ENCODE measurements at places on chromosomes 6 and 20.

DNA sequence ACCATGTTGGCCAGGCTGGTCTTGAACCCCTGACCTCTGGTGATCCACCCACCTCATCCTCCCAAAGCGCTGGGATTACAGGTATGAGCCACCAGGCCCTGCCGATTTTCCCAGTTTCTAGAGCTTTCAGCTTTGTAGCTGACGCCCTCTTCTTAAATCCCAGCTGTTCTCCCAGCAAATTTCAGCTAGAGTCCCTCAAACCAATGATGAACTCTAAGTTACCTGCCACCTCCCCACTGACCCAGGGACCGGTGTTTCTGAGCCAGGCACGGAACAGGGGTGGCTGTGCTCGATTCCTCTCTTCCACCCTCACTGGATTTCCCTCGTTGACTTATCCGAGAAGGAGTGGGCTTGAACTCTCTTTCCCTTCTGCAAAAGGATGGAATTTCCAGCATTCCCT is 39.1 kb downstream of the SUN5 start:
- no peak for DNase-seq

- no peak for DNase-seq
These were observed 163.2 kb downstream of the SYNDIG1 start for GRCh38 chr20:24632581-24632980.

- DNase-seq, result no peak
These were observed 11.0 kb upstream of the SYNDIG1 start for GRCh38 chr20:24458436-24458835.

- no peak for DNase-seq
These were observed 28.9 kb upstream of the CCR6 start for GRCh38 chr6:167093922-167094432.

DNA sequence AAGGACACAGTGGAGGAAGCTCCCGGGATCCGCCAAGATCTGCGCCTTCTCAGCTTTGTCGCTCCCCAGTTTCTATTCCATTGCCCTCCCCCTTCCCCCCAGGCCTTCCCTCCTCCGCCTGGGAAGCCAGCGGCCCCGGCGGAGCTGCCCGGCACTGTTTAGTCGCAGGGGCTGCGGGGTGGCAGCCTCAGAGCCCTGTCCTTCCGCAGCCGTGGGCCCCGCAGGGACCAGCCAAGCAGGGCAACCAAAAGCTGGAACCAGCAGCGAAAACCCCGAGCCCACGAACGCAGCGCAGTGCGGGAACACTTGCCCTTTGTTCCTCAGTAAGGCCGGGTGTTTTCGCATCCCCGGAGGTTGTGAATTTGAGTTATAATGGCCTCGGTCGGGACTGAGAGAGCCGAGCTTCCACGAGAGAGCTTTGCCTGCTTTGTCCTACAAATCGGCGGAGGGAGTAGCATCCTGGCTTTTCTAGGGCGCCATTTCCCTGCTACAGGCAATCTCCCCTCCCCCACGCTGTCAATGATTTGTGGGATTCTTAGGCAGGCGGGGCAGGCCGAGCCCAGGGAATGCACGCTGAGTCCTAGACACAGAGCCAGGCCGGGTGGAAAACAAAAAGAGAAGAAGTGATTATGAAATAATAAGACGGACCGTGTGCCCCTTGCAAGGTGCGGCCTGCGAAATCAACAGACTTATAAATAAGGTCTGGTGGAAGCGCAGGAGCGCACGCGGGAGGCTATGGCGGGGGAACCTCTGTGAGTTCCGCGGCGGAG is 4.0 kb upstream of the TUBB2B start:
- peak; percentile 81 for DNase-seq

DNA sequence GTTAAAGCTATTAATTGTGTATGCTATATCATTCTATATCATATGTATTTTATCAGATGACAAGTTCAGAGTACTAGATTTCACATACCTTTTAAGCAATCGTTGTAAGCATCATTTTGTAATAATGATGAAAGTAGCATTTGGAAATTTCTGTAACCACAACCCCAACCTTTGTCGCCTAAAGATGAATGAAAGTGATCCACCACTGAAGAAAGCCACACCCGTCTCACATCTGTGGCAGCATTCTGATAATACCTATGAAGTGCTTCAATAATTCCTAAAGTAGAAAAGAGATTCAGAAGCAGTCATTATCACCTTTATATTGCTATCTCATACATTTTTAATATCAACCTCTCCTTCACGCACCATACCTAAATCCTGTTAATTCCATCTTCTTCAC is 16.6 kb downstream of the ZUP1 start:
- DNase-seq, result no peak

Data from Calu3 (cell line).